ENCODE measurements at places on chromosomes 7 and 10.

DNA sequence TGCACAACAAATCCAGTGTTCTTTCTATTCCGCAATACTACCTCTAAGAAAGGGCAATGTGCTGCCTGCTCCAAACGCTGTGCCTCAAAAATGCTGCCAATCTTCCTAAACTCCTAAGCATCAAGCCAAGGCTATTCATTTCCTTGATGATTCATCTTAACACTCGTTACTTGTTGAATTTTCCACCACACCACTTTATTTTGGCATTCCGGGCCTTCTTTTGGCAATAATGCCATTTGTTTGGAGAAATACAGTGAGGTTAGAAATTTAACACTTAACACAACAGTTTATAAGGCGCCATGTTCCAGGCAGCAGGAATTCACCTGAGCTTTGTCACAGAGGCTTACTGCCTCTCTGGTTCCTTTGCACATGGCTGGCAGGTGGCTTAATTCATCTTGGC, 82.6 kb upstream of the ABCB5 start:
- DNase-seq = no peak

DNA sequence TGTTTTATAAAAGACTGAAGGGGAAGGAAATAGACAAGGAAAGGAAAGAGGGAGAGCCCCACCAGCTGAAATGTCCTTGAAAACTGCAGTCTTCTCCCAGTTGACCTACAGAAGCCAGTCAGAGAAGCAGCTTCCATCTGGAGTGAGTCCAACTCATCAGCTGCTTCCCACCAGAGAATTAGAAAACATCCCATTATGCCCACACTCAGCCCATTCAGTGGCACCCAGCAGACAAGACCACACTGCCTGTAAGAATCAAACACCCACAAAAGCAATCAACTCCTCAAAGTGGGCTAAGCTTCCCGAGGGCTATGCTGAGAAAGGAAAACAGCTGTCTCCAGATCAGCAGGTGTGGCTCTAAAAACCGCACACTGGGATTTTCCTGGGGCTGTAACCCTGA, 29.6 kb upstream of the TMEM213 start:
- no peak for DNase-seq

DNA sequence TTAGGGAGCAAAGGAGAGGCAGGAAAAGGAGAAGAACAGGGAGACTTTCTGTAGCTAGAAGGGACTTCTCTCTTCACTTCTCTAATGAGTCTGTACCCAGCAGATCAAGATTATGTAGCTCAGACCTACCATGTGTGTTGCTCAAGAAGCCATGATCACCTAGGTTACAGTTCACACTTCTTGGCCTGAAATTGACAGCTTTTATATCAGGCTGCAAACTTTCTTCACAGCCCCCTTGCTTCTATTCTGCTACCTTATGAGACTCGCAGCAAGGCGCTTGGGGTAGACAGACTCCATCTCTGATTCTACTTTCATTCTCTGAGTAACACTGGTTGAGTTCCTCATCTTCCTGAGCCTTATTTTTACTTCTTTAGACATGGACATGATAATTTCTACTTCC, 19.6 kb upstream of the GIMAP2 start:
- no peak for DNase-seq

GRCh38 chr10:122689146-122689820, 10.4 kb downstream of the C10orf120 start:
- DNase-seq = no peak

- DNase-seq = no peak
Observed at GRCh38 chr10:109678857-109679256, 244.5 kb downstream of the XPNPEP1 start.

- no peak for DNase-seq
Observed at GRCh38 chr7:11424006-11424405, 408.0 kb downstream of the THSD7A start.

GRCh38 chr7:67554986-67555385, 558.4 kb downstream of the TYW1 start:
- no peak for DNase-seq

- DNase-seq = no peak
Observed at GRCh38 chr10:63388421-63389031, 77.3 kb downstream of the JMJD1C start.

DNA sequence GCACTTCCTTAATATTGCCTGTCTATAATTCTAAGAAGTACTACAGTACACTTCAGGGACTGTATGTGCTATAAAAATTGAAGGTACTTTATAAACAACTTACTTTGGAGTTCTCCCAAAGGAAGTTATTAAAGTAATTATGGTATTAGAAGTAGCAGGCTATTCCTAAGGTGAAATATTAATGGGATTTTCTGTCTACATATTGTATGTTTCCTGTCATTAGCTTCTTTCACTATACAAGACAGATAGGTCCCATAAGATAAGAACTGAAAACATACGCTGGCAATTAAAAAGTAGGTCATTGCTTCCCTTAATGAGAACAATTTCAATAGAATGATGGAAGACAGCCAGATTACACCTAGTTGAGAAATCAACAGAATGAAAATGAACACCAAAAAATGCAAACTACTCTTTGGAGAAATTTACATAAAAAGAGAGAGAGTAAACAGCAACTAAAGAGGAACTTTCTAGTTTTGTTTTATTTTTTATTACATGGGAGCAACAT, 147.0 kb downstream of the HBP1 start:
- no peak for DNase-seq

GRCh38 chr10:63157845-63158624, 24.9 kb downstream of the NRBF2 start:
- DNase-seq = peak; percentile 47

- DNase-seq = no peak
Observed at GRCh38 chr10:120095875-120096274, 203.3 kb downstream of the SEC23IP start.

DNA sequence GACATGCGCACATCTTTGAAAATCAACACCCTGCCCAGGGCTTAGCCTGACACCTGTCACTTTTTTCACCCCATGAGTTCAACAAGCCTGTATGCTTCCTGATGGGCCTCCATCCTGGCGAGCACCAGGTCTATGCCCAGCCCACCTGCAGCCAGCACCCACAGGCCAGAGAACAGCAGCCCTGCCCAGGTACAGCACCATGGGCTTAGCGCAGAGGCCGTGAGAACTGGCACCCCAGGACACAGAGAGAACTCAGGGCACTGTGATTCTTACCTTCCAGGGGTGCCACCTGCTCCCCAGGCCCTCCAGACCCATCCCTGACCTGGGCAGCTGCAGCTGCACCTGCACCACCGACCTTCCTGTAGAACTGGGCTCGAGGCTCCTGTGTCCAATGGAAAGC, 536.6 kb downstream of the TCERG1L start:
- DNase-seq = no peak

DNA sequence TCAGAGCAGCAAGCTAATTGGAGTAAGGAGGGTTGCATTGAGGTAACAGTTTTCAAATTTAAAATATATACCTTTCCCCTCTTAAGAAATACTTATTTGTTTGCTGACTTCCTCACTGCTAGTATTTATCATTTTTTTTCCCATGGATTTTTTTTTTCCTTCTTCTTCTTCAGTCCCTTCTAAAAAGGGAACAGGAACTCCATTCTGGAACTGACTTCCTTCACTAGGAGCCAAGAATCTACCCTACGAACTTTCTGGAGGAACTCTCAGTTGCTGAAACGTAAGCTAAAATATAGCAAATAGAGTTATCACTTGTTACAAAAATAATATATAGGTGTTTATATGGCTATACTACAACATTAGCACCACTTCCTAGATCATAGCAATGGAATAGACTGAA, 95.4 kb downstream of the HGF start:
- no peak for DNase-seq

All from activated CD4-positive, alpha-beta T cell treated with anti-CD3 and anti-CD28 coated beads for 48 hours (primary cell).